Left kidney (tissue), 8 donors: ENCODE measurements at places on chromosomes 2 and 18.

- no peak for DNase-seq
Measured at GRCh38 chr18:11991021-11991795, 9.9 kb downstream of the IMPA2 start.

DNA sequence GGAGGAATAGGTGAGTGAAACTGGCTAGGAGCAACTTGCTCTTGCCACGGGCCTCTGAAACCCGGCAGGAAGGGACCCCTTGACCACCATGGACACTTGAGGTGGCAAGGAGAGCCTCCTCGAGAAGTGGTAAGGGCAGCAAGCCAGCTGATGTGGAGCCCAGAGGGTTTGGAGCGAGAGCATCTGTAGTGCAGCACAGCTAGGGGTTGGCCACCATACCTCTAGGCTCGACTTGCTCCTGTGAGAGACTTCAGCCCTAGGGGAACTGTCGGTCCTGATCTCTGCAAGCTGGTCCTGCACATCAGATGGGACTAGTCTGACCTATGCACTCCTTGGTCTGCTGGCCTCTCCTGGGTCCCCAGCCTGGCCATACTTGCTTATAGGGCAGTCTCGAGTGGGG is 158.4 kb downstream of the CCDC178 start:
- no peak for DNase-seq

GRCh38 chr2:231745303-231746038 is 35.6 kb downstream of the PDE6D start:
- DNase-seq: no peak

DNA sequence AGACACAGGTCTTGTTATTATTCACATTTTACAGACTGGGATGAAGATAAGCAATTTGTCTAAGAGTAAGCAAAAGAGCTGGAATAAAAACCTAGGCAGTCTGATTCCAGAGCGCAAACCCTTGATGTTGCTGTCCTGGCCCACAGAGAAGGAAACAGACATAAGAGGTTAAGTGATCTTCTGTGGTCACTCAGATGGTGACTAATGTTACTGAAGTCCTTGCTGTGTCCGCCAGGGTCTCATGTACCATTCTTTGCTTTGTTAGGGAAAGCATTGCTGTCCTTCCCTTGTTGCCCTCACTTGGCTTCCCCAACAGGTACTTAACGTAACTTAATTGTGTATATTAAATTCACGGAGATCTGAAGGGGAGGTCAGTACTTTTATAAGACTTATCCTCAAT is 14.9 kb upstream of the FAP start:
- no peak for DNase-seq
